ENCODE measurements at places on chromosomes 5 and 9.

DNA sequence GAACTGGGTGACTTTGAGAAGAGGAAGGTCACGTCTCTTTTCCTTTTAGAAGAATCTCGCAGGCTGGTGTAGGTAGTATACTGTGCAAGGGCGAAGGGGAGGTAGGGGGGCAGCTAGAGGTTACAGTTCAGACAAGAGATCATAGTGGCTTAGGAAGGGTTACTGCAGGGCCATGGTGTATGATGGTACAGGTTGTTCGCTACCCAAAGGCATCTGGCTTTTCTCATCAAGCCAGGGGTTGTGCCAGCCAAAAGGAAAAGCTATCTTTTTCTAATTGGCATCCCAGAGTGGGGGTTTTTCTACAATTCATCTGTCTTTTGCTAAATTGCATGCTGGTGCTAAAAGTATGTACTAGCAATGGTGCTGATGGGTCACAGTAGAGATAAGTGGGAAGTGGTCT is 22.8 kb downstream of the MAMDC2 start:
- no peaks in the 10 kb centered on the region for H3K4me1 ChIP-seq
- no peak overlapping the region for H3K27ac ChIP-seq
- peaks cover 5% of the 10 kb centered on the region for H3K27me3 ChIP-seq
- DNase-seq = no peak
- H3K36me3 ChIP-seq = no peaks in the 10 kb centered on the region
- no peak overlapping the region for H3K4me3 ChIP-seq

DNA sequence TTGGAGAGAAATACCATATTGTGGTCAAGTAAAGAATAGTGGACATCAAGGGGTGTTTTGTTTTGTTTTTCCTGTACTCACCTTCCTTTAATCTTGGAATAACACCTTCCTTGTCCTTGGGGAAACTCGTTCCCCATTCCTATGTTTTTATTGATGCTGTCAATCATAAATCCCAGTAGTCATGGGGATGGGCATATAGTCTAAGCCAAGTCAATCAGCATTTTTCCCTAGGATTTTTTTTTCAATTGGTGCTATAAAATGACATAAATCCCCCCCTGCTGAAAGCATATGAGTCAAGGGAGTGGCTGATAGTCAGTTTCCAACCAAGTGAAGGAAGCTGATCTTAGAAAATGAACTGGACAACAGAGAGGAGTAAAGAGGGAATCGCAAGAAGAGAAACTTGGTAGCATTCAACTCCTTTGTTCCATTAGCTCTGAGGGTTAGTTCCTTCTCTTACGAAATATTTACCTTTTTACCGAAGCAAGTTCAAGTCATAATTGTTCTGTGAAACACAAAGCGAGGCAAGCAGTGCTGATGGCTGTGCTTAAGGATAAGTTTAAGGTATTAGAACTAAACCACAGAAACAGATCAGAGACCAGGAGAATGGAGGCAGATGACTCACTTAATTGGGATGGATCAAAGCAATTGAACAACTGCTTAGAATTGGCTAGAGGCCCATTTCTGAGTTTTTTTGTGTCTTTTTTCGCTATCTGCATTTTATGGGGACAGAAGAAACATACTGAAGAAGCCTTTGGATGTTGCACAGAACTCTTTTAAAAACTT is 218.6 kb downstream of the SEMA6A start:
- H3K27me3 ChIP-seq = no peaks in the 10 kb centered on the region
- no peak for DNase-seq
- no peaks in the 10 kb centered on the region for H3K4me1 ChIP-seq
- no peaks in the 10 kb centered on the region for H3K36me3 ChIP-seq
- no peak overlapping the region for H3K27ac ChIP-seq

GRCh38 chr9:127166651-127167524 is 44.5 kb upstream of the ANGPTL2 start:
- H3K27me3 ChIP-seq = peaks cover 9% of the 10 kb centered on the region
- H3K36me3 ChIP-seq = no peaks in the 10 kb centered on the region
- no peak overlapping the region for H3K27ac ChIP-seq
- no peak overlapping the region for H3K4me3 ChIP-seq
- H3K4me1 ChIP-seq = peaks cover 22% of the 10 kb centered on the region

GRCh38 chr5:158074992-158075769 is 216.2 kb upstream of the CLINT1 start:
- H3K27me3 ChIP-seq = peaks cover 11% of the 10 kb centered on the region
- H3K27ac ChIP-seq = no peak overlapping the region

GRCh38 chr5:124074500-124074899 is 562.5 kb downstream of the CSNK1G3 start:
- no peaks in the 10 kb centered on the region for H3K36me3 ChIP-seq
- H3K4me1 ChIP-seq = no peaks in the 10 kb centered on the region
- H3K27ac ChIP-seq = no peak overlapping the region
- DNase-seq = no peak
- H3K4me3 ChIP-seq = no peak overlapping the region
- no peaks in the 10 kb centered on the region for H3K27me3 ChIP-seq

DNA sequence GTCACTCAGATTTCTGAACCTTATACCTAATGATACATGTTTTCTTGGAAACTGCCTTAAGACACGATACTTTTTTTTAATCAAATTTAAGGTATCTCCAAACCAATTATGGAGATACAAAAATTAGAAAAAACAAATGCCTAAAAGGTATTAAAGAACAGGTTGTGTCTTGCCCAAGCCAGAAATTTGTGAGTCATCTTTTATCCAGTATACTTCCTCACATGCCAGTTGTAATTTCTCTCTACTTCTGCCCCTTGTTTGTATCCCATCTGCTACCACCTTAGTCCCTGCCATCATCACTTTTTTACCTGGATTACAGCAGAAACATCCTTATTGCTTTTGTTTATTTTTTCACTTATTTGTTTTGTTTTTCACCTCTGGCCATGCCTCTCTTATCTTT is 571.2 kb upstream of the DAB2 start:
- no peaks in the 10 kb centered on the region for H3K36me3 ChIP-seq
- H3K4me1 ChIP-seq = no peaks in the 10 kb centered on the region
- no peak overlapping the region for H3K27ac ChIP-seq
- H3K27me3 ChIP-seq = no peaks in the 10 kb centered on the region

DNA sequence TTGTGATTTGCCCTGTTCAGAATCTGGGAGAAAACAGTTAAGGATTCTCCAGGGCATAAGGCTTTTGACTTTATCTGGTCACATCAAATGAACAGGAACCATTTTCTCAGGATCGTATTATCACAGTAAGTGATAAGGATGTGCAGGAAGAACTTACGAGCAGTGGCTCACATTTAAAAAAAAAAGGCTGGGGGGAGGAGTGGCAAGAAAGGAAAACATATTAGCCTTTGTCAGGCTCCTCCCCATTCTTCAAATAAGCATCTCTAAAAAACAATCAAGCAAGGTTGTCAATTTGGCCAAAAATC is 234.3 kb upstream of the TMEM161B start:
- H3K27me3 ChIP-seq = peaks cover 9% of the 10 kb centered on the region
- peaks cover 20% of the 10 kb centered on the region for H3K4me1 ChIP-seq
- no peak for DNase-seq
- no peaks in the 10 kb centered on the region for H3K36me3 ChIP-seq
- H3K27ac ChIP-seq = peak overlapping the region; percentile 91
- peak overlapping the region; percentile 79 for H3K4me3 ChIP-seq

- H3K27ac ChIP-seq = no peak overlapping the region
- no peaks in the 10 kb centered on the region for H3K36me3 ChIP-seq
- no peak overlapping the region for H3K4me3 ChIP-seq
- no peaks in the 10 kb centered on the region for H3K4me1 ChIP-seq
- no peaks in the 10 kb centered on the region for H3K27me3 ChIP-seq
These were observed 284.5 kb downstream of the MAT2B start for GRCh38 chr5:163789870-163790269.

- H3K27ac ChIP-seq = no peak overlapping the region
- no peaks in the 10 kb centered on the region for H3K27me3 ChIP-seq
- H3K36me3 ChIP-seq = peaks cover 3% of the 10 kb centered on the region
- H3K4me3 ChIP-seq = no peak overlapping the region
- H3K4me1 ChIP-seq = no peaks in the 10 kb centered on the region
- DNase-seq = no peak
These were observed 126.3 kb downstream of the HMHB1 start for GRCh38 chr5:143938230-143938629.

DNA sequence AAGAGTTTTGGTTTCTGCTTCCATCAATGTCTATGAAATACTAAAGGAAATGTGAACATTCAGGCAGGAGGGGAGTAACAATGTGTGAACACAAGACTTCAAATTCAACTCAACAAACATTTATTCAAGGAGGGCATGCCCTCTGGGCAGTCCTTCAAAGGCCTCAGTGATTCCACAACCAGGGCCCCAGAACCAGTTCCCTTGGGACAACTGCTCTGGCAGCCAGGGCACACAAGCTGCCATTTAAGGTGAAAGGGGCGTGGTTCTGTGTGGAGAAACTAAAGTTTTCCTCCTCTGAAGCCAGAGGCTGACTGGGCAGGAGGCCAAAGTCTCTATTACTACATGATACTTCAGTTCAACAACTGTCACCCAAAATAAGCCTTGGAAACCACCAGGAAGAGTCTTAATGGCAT is 3.2 kb downstream of the RBM18 start:
- peaks cover 4% of the 10 kb centered on the region for H3K27me3 ChIP-seq
- no peak for DNase-seq
- H3K4me3 ChIP-seq = no peak overlapping the region
- H3K4me1 ChIP-seq = peaks cover 44% of the 10 kb centered on the region

GRCh38 chr5:148792744-148793143 is 33.7 kb upstream of the ADRB2 start:
- peaks cover 4% of the 10 kb centered on the region for H3K4me1 ChIP-seq
- no peak overlapping the region for H3K4me3 ChIP-seq
- DNase-seq = no peak
- no peaks in the 10 kb centered on the region for H3K36me3 ChIP-seq
- no peak overlapping the region for H3K27ac ChIP-seq

DNA sequence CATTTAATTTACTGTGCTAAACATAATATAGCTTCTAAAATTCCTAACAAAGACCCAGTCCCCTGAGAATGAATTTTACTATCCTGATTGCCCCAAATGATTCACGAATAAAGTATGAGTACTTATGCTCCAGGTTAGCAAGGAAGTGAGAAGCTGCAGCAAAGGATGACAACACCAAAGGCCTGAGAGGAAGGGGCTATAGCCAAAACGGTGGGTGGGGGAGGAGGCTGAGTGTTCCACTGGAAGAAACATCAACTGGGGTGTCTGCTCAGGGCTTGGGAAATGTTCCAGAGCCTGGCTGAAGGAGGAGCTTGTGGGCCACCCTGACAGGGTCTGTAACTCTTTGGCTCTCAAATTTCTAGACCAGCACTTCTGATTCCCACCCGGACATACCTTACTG is 157.3 kb downstream of the ADAMTS12 start:
- no peaks in the 10 kb centered on the region for H3K4me1 ChIP-seq
- H3K36me3 ChIP-seq = no peaks in the 10 kb centered on the region
- H3K27ac ChIP-seq = no peak overlapping the region
- no peak overlapping the region for H3K4me3 ChIP-seq

GRCh38 chr9:4417578-4418325 is 72.5 kb upstream of the SLC1A1 start:
- H3K36me3 ChIP-seq = no peaks in the 10 kb centered on the region
- H3K27ac ChIP-seq = no peak overlapping the region
- DNase-seq = no peak

GRCh38 chr5:74327339-74327685 is 313.2 kb downstream of the ENC1 start:
- no peaks in the 10 kb centered on the region for H3K36me3 ChIP-seq
- peaks cover 8% of the 10 kb centered on the region for H3K4me1 ChIP-seq
- DNase-seq = no peak
- H3K4me3 ChIP-seq = no peak overlapping the region

GRCh38 chr5:157038568-157039187 is 20.2 kb downstream of the HAVCR1 start:
- peaks cover 28% of the 10 kb centered on the region for H3K36me3 ChIP-seq
- H3K27me3 ChIP-seq = no peaks in the 10 kb centered on the region
- H3K4me1 ChIP-seq = peaks cover 26% of the 10 kb centered on the region
- DNase-seq = no peak

- no peak overlapping the region for H3K27ac ChIP-seq
- peaks cover 10% of the 10 kb centered on the region for H3K27me3 ChIP-seq
- H3K4me3 ChIP-seq = no peak overlapping the region
- no peaks in the 10 kb centered on the region for H3K4me1 ChIP-seq
- H3K36me3 ChIP-seq = no peaks in the 10 kb centered on the region
These were observed 10.5 kb upstream of the INIP start for GRCh38 chr9:112728401-112728800.

GRCh38 chr9:79104951-79105350 is 466.8 kb upstream of the TLE4 start:
- H3K27ac ChIP-seq = no peak overlapping the region
- no peak for DNase-seq
- H3K4me3 ChIP-seq = no peak overlapping the region
- H3K36me3 ChIP-seq = no peaks in the 10 kb centered on the region
- no peaks in the 10 kb centered on the region for H3K27me3 ChIP-seq

- DNase-seq = no peak
- peaks cover 85% of the 10 kb centered on the region for H3K27me3 ChIP-seq
- H3K4me1 ChIP-seq = peaks cover 8% of the 10 kb centered on the region
- no peak overlapping the region for H3K27ac ChIP-seq
- H3K4me3 ChIP-seq = no peak overlapping the region
These were observed 3.8 kb downstream of the PRRX2 start for GRCh38 chr9:129669141-129669718.

DNA sequence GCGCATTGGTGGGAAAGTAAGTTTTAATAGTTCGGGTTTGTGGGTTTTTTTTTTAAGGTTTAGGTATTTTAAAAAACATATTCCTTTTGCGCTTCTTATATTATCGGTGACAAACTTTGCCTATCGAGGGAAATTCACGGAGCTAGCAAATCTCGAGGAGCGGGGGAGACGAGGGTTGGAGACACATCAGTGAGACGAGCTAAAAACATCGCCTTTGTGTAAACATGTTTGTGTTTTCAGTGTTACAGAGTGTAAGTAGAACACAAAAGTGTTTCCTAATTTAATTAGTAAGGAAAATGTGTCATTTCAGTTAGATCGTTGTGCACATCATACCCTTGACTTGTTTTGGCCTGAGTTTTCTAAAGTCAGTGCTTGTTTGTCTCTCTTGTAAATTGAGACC is 945 bp downstream of the BTF3 start:
- H3K4me3 ChIP-seq = peak overlapping the region; percentile 96
- peaks cover 42% of the 10 kb centered on the region for H3K36me3 ChIP-seq
- peak overlapping the region; percentile 98 for H3K27ac ChIP-seq
- peaks cover 6% of the 10 kb centered on the region for H3K27me3 ChIP-seq
- no peak for DNase-seq

- no peak overlapping the region for H3K4me3 ChIP-seq
- peaks cover 2% of the 10 kb centered on the region for H3K36me3 ChIP-seq
- H3K27me3 ChIP-seq = peaks cover 3% of the 10 kb centered on the region
- no peak overlapping the region for H3K27ac ChIP-seq
These were observed 349.8 kb downstream of the HINT1 start for GRCh38 chr5:130815246-130815645.

Data from activated naive CD4-positive, alpha-beta T cell treated with anti-CD3 and anti-CD28 coated beads, Interleukin-2, amount 10 ng/mL, durations not matched to agents 7 days and 5 days (primary cell).